ENCODE measurements at places on chromosomes 7 and 10.

- DNase-seq: no peak
Observed at GRCh38 chr10:95663496-95663895, 7.0 kb upstream of the ALDH18A1 start.

DNA sequence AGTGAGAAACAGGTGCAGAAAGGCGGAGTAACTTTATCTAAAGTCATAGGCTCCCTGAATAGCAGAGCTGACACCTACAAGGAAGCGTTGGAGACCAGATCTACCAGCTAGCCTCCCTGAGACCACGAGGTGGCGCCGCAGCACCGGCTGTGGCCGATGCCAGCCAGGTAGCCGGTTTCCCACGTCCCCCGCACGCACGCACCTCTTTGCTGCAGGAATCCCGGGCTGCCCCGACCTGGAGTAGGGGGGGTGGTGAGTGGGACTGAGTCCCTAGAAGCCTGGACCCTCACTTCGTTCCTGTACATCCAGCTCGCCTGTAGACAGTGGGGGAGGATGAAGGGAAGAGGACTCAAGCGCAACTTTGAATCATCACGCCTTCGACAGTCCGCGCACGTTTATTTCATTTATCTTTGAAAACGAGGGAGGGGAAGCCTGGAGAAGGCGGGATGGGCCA, 3.7 kb downstream of the ELOVL3 start:
- DNase-seq: peak; percentile 51

GRCh38 chr10:14536241-14537213, 205.8 kb upstream of the FRMD4A start:
- no peak for DNase-seq

GRCh38 chr10:13238271-13239077, 4.3 kb upstream of the UCMA start:
- DNase-seq: no peak

- no peak for DNase-seq
Observed at GRCh38 chr7:4343272-4344247, 338.5 kb upstream of the FOXK1 start.

DNA sequence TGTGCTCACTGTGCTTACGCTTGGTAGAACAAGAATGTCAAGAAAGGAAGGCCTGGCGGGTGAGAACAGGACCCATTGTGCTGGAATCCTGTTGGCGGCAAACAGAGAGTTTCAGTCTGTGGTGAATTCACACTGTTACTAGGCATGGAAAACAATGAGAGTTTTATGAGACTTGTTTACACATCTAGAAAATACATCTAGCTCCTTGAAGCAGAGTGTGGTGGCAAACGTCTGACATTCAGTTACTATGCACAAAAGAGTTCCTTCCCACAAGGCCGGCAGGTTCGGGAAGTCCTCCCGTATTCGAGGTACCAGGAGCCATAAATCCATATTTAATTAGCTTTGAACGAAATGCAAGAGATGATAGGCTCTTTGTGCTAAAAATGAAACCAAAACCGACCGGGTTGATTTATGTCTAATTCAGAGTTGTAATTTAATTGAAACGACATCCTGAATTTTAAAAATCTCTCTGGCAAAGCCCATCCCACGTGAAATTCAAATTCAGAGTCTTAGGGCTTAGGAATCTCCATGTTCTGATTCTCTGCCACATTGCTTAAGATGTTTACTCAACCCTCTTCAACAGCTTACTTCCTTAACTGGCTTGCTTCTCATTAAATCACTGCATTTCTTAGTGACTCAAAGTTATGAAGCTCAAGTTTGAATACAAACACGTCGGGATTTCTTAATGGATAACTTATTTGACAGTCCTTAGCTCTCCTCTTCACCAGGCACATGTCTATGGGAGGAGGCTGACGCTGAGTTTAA, 299.9 kb upstream of the PITRM1 start:
- DNase-seq: no peak
